ENCODE measurements at places on chromosomes 6 and 20.
A peak's percentile ranks its signal among the peaks of the same experiment; 100 is the strongest.

GRCh38 chr6:170010665-170011203, 259.3 kb downstream of the ERMARD start:
- DNase-seq: no peak

DNA sequence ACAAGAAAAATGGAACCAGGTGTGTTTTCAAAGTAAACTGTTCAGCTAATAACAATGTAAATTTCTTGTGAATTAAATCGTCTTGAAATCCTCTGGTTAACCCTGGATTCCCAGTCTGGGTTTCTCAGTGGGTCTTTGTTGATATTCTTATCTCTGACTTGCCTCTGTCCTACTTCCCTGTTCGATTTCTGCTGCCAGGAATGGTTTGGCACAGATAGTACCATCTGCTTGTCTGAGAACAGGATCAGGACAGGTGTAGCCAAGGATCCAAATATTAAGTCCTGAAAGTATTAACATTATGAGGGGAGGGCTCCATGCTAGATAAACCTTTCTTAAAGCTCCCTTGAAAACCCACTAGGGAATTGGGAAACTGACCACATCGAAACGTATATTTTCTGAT, 30.1 kb downstream of the ARFGEF2 start:
- DNase-seq: no peak

GRCh38 chr20:21014528-21014927, 91.6 kb downstream of the LINC00237 start:
- DNase-seq: no peak

GRCh38 chr6:44636561-44637248, 249.2 kb downstream of the CDC5L start:
- DNase-seq: no peak

DNA sequence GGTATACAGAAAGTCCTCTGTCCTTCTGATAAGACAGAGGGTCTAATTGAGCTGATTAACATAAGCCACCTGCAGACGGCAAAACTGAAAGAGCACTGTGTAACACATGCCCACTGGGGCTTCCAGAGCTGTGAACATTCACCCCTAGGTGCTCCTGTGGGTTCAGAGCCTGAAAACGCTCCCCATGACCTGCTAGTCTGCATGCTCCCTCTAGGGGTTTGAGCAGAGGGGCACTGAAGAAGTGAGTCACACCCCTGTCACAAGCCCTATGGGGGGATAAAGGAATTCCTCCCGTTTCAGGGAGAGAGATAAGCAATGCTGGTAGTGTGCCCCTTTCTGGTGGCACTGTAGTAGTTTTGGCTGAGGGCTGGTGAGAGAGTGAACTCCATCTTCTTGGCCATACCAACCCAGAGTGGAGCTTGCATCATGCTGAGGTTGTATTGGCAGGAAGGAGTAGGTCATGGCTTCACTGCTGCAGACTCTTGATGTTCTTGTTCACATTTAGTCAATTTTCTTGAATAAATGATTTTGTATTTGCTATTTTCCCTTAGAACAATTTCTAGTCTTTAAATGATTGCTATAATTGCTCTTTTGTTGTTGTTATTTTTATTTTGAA, 637.5 kb upstream of the MAN1A1 start:
- no peak for DNase-seq

GRCh38 chr20:11117808-11118528, 444.2 kb upstream of the JAG1 start:
- peak; percentile 93 for DNase-seq

GRCh38 chr6:106185615-106186014, 99.5 kb downstream of the PRDM1 start:
- no peak for DNase-seq

DNA sequence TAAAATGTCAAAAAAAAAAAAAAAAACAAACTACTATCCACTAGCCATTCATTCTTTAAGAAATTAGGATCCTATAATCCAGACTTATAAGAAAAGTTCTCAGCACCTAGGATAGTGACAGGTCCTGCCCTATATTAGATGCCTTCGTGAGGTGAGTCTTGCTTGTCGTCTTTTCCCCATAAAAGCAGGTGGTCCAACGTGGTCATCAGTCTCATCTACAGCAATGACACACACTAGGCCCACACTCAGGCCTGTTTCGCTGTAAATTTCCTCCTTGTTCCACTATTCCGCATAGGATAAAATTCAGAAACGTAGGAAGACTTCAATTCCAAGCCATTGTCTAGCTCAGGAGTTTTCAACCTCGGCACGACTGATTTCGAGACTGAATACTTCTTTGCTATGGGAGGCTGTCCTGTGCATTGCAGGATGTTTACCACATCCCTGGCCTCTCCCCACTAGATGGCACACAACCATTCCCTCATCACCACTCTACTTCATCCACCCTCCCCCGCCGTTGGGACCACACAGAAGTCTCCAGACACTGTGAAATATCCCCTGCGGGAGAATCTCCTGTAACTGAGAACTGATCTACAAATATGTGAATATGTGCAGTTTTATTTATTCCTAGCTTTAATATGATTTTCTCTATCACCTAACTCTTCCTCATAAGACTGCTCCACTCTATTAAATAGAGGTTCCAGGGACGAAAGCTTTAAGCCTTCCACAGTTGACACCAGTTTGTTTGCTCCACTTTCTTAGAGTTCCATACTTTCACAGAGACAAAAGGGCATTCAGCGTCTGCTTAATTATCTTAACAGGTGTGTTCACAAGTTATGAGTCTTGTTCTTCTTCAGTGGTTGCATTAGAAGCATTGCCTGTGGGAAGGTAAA, 346.3 kb downstream of the BMP2 start:
- DNase-seq: peak; percentile 15

DNA sequence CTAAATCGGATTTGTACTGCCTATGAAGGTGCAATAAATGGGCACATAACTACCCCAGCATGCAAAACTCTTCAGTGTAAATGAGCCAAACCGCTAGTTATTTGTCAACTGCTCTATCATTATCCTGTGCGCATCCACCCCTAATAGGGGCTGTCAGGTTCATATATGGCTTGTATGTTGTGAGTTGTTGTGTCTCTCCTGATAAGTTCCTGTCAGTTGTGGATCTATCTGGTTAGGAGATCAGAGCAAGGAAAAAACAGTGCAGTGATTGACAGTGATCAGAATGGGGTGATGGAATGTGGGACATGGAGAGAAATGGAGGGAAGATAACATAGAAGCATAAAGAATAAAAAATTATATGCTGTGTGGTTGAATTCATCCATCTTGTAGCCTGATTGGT, 686.9 kb upstream of the ID4 start:
- no peak for DNase-seq

GRCh38 chr20:57493091-57493615, 31.8 kb downstream of the CTCFL start:
- DNase-seq: no peak

DNA sequence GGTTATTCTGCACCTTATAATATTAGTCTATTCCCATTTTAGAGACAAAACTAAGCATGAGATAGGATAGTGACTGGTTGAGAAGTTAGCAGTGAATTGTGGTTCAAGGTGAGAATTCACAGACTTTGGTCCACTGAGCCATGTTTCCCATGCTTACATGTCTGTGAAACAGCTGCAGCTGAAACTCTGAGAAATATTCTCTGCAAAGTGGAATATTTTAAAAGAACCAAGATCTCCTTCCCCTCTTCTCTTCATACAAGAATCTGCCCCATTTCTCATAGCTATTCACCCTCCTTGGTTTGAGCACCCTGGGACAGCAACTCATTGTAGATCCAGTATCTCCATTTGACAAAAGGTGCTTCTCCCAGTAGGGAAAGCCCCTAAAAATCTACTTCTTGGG, 70.2 kb upstream of the TMEM170B start:
- DNase-seq: no peak

DNA sequence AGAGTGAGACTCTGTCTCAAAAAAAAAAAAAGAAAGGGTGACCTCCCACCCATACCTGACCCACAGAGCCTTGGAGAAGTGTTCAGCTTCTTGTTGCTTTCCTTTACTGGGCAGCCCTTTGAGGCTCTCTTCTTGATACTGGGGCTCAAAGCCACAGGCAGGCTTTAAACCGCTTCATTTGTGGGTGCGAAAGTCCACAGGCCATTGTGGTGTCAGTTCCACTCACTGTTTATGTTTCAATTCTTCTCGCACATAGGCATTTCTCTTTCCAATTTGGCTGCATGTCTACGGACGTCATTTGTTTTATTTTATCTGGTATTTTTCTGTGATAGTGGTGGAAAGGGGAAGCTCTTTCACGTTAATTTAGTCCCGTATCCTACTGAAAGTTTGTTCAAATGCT, 34.6 kb downstream of the PPARD start:
- no peak for DNase-seq

DNA sequence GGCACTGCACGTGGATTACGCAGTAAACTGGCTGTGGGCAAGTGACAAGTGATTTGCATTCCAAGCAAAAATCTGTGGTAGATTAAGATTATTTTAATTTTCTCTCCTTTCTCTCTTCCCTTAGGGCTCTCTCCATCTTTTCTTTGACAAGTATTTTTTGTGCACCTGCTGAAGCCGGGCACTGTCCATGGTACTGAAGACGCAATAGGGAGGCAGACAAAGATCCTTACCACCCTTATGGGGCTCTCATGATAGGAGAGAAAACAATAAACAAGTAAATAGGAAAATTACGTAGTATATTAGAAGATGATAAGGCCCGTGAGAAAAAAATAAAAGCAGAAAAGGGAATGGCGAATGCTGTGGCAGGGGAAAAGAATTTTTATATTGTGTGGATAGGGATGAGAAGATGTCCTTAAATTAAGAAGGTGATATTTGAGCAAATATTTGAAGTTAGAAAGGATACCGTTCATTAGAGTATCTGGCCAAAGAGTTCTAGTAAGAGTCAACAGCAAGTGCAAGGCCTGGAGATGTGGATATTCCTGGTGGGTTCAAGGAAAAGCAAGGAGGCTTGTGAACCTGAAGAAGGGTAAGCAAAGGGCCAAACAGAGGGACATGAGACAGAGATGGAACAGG, 146.0 kb downstream of the LAMP5 start:
- DNase-seq: peak; percentile 1

DNA sequence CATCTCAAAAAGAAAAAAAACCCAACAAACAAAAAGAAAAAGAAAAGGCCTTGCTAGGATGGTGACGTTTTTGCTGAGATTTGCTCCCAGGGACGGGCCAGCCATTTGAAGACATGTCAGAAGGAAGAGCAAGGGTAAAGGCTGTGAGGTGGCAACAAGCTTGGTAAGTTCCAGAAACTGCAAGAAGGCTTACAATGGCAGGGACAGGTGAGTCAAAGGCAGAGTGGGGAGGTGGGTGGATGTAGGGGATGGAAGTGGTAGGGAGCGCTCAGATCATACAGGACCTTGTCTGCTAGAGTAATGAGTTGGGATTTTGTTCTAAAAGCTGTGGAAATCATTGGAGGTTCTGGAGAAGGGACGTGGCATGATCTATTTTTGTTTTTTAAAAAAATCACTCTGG, 4.3 kb downstream of the KIF3B start:
- DNase-seq: no peak

- peak; percentile 65 for DNase-seq
Observed at GRCh38 chr6:125165256-125165655, 11.7 kb downstream of the TPD52L1 start.

GRCh38 chr6:28082939-28083338, 2.6 kb downstream of the ZNF165 start:
- DNase-seq: no peak

GRCh38 chr6:54196905-54197304, 85.7 kb downstream of the MLIP start:
- no peak for DNase-seq

GRCh38 chr20:41249411-41250281, 67.9 kb downstream of the ZHX3 start:
- peak; percentile 95 for DNase-seq

DNA sequence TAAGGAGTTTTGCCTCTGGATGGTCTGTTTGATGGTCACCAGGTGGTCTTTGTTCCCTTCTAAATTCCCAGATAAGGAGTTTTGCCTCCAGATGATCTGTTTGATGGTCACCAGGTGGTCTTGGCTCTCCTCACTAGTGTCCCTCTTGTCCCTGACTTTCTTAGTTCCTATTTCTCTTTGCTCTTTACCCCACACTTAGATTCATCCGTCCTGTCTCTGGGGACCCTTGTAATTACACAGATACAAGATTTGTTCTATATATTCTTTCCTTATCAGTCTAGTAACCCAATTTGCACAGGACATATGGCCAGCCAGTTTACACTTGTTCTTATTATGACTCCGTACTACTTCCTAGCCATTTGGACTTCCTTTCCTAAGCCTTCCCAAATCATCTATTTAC, 84.0 kb upstream of the B3GAT2 start:
- DNase-seq: no peak

- peak; percentile 49 for DNase-seq
Observed at GRCh38 chr6:21263531-21264287, 329.8 kb upstream of the SOX4 start.

- no peak for DNase-seq
Observed at GRCh38 chr6:36235309-36235708, 34.6 kb upstream of the PNPLA1 start.

DNA sequence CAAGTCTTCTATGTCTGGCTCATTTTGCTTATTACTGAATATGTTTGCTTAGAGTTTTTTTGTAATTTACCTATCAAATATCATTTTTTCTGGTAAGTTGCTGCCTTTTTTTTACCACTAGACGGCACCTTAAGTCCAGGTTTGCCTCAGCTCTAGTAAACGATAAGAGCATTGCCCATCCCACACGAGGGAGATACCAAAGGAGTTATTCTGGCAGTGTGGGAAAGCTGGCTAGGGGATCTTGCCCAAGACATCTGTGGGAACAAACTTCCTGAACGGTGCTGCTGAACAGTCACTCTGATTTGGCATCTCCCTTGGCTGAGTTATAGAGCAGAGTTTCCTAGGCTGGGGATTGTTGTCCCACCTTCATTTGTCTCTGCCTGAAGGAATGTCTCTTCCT, 306.4 kb downstream of the COL12A1 start:
- DNase-seq: peak; percentile 73

- no peak for DNase-seq
Observed at GRCh38 chr6:2918936-2919335, 15.8 kb upstream of the SERPINB9 start.

GRCh38 chr6:28732052-28732451, 191.7 kb downstream of the TRIM27 start:
- no peak for DNase-seq

GRCh38 chr6:124463271-124463670, 499.0 kb upstream of the RNF217 start:
- no peak for DNase-seq

DNA sequence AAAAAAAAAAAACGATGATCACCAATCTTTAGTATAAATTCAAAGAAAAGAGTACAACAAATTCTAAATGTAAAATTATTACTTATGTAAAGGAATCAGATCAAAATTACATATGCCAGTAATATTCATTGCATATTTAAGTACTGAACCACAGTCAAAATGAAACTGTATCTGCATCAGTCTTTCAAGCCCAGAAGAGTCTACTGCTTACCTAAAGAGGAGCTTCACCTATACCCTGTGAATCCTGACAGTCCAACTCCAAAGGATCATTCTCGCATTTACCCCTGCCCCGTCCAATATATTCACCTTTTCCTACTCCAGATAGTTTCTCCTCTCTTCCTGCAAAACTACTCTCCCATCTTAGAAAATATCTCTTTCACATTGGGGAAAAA, 9.2 kb downstream of the ATG5 start:
- no peak for DNase-seq

All from fibroblast of mammary gland (primary cell).